Activated CD8-positive, alpha-beta T cell treated with anti-CD3 and anti-CD28 coated beads, Interleukin-2, amount 10 ng/mL, durations not matched to agents 7 days and 5 days (primary cell): ENCODE measurements at places on chromosomes 1 and 21.

- H3K27ac ChIP-seq, result no peak overlapping the region
- peaks cover 2% of the 10 kb centered on the region for H3K4me1 ChIP-seq
- DNase-seq, result no peak
- no peaks in the 10 kb centered on the region for H3K36me3 ChIP-seq
Measured at GRCh38 chr1:201190005-201190404, 619 bp upstream of the IGFN1 start.

DNA sequence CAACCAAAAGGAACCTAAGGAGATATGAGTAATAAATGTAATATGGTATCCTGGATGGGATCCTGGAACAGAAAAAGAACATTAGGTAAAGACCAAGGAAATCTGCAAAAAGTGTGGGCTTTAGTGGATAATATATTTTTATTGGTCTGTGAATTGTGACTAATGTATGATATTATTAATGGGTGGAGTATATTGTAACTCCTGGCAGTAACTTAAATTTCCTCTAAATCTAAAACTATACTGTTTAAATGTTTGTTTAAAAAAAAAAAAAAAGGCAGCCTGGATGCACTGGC, 68.4 kb downstream of the LRRC8D start:
- H3K36me3 ChIP-seq, result peaks cover 19% of the 10 kb centered on the region
- no peak overlapping the region for H3K4me3 ChIP-seq
- peaks cover 5% of the 10 kb centered on the region for H3K4me1 ChIP-seq
- no peak overlapping the region for H3K27ac ChIP-seq
- no peaks in the 10 kb centered on the region for H3K27me3 ChIP-seq

DNA sequence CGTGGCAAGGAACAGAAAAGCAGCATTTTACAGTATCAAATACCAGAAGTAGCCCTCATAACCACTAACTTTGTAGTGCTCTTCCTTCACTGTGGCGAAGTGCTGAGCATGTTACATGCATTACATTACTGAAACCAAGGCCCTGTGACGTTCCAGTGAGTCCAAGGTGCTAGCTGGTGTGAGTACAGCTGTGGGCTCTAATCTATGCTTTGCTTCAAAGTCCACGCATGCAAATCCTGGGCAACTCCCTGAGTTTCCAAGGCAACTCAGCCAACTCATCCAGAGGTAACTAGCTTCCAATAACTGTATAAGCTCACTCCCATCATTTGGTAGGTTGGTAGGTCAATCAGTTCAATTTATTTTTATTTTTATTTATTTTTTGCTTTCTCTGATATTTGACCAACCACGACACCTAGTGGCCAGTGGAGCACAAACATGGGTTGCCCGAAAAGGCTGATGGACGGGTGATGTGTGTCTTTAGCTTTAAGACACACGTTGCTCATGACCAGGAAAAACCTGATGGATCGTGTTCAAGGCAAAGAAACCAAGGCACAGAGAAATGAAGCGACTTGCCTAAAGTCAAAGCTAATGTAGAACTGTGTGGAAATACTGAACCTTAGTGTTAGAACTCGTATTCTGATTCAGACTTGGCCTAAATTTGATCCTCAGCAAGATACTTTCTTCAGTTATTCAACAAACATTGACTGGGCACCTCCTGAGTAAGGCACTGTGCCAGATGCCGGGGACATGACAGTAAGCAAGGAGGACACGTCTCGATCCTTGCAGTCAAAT, 73.0 kb downstream of the GNG12 start:
- H3K36me3 ChIP-seq, result no peaks in the 10 kb centered on the region
- no peak overlapping the region for H3K4me3 ChIP-seq
- no peak overlapping the region for H3K27ac ChIP-seq
- no peaks in the 10 kb centered on the region for H3K4me1 ChIP-seq

DNA sequence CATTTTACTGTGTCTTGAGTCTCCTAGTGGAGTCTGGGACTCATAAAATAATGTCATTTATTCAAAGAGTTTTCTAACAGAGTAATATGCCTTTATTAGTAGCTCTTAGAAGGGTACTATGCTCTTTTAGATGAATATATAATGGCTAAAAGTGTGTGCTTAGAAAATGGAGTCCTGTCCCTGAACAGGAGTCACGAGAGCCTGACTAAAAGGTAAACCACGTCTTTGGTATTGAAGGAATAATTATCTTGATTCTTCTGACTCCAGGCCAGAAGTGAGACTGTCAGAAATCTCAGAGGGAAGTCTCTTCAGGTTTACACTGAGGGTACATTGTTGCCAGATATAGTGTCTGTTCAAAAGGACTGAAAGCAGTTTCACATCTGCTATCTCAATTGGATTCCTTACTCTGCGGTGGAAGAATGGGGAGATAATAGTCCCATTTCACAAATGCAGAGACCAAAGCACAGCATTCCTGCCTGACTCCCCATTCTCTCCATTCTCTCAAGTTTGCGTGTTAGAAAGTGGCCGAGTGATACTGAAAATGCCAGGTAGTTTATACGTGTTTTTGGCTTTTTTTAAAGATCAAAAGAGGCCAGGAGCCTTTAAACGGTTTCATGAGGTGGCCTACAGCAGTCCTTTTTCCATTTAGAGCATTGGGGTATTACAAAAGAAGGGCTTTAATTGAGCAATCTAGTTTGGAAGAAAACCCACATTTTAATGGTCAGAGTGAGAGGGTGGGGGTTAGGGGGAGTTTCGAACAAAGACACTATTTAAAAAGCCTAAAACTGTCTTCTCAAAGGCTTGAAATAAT, 176.6 kb downstream of the VPS13D start:
- H3K4me1 ChIP-seq, result peaks cover 39% of the 10 kb centered on the region
- no peak for DNase-seq
- H3K4me3 ChIP-seq, result no peak overlapping the region
- H3K36me3 ChIP-seq, result peaks cover 65% of the 10 kb centered on the region

- no peak overlapping the region for H3K27ac ChIP-seq
- no peaks in the 10 kb centered on the region for H3K36me3 ChIP-seq
- H3K27me3 ChIP-seq, result no peaks in the 10 kb centered on the region
- no peak overlapping the region for H3K4me3 ChIP-seq
- no peak for DNase-seq
Measured at GRCh38 chr1:189301235-189301634, 1176.4 kb downstream of the BRINP3 start.

DNA sequence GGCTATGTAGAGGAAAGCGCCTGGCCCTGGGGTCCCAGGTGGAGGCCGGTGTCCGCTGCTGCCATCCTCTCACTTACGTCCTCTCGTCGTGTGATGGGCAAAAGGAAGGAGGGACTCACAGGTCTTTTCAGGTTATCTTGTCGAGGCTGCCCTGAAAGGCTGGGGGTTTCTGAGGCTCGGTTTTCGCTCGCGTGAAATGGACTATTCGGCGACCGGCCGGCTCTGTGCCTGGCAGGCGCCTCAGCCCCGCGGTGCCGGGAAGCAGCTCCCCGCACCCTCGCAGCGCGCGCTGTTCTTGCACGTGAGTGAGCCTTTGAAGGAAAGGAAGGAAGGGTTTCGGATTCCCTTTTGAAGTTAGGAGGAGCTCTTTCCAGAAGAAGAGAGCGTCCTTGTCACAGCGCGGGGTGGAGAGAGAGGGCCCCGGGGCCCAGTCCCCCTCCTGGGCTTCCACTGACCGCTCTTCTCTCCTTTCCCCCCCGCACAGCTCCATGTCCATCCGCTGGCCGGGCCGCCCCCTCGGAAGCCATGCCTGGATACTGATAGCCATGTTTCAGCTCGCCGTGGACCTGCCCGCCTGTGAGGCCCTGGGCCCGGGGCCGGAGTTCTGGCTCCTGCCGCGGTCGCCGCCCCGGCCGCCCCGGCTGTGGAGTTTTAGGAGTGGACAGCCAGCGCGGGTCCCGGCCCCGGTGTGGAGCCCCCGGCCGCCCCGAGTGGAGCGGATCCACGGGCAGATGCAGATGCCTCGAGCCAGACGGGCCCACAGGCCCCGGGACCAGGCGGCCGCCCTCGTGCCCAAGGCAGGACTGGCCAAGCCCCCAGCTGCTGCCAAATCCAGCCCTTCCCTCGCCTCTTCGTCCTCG, 57.2 kb downstream of the AJAP1 start:
- peaks cover 13% of the 10 kb centered on the region for H3K27me3 ChIP-seq
- H3K4me1 ChIP-seq, result no peaks in the 10 kb centered on the region
- H3K4me3 ChIP-seq, result no peak overlapping the region
- no peak overlapping the region for H3K27ac ChIP-seq
- no peak for DNase-seq

DNA sequence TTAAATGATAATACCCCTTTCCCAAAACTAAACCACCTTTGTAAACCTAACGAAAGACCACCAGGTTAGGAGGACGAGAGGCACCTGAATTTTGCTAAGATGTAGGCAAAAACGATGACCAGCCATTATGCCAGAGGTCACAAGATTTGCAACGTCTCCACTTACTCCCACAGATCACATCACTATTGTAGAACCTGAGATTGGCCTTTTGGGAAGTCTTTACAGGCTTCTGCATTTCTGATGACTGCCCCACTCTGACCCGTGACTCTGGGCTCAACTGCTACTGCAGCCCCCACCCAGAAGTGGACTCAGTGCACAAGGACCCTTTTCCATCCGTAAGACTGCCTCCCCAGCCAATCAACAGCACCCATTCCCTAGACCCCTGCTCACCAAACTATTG, 36.4 kb upstream of the COL6A2 start:
- DNase-seq, result no peak
- no peak overlapping the region for H3K27ac ChIP-seq
- H3K4me3 ChIP-seq, result no peak overlapping the region
- H3K4me1 ChIP-seq, result peaks cover 61% of the 10 kb centered on the region

DNA sequence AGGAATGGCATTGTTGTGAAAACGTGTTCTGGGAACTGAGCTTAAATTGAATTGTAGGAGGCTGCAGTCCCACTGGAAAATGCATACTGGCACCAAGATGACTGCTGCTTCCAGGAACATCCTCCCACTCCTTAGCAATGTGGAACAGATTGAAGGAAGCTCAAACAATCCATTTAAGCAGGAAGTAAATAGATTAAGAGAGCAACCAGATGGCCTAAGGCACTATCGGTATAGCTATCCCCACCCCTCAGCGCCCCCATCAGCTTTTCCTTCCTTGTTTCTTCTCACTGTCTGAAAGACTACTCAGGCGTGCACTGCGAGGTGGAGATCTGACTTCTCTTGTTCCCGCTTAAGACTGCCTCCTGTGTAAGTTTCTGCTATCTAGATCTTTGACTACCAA, 4.0 kb upstream of the IFI16 start:
- H3K36me3 ChIP-seq, result peaks cover 20% of the 10 kb centered on the region
- H3K4me3 ChIP-seq, result no peak overlapping the region
- DNase-seq, result no peak
- H3K4me1 ChIP-seq, result peaks cover 31% of the 10 kb centered on the region
- no peaks in the 10 kb centered on the region for H3K27me3 ChIP-seq
- no peak overlapping the region for H3K27ac ChIP-seq
